ENCODE measurements at places on chromosomes 5 and 9. TPM values are rescaled to one million over a fixed set of nuclear protein-coding genes. Genes with fewer than 3 reads are reported as not detected.

GRCh38 chr9:77180056-77180455 is 2.7 kb downstream of the VPS13A start:
- no peak for DNase-seq

INPP5E gene
- total RNA-seq: 26.4 TPM

GNA14 gene
- total RNA-seq: not detected

DNA sequence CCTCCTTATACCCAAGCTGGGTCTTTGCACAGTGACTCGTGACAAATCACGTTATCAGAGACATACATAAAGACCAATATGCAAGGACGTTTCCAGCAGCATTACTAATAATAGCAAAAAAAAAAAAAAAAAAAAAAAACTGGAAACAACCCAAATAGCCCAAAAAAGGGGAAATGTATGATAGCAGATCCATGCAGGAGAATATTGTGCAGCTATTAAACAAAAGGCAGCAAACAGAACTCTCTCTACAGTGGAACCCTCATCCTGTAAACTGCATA is 37.7 kb downstream of the C5orf15 start:
- DNase-seq: no peak

GRCh38 chr5:173940269-173940668 is 48.7 kb upstream of the C5orf47 start:
- no peak for DNase-seq

Measured in naive thymus-derived CD8-positive, alpha-beta T cell (primary cell).